SK-N-DZ (cell line): ENCODE measurements at places on chromosomes 12 and 14.

GRCh38 chr12:25253371-25254068 lies 2.8 kb upstream of the KRAS start:
- DNase-seq = no peak

- no peak for DNase-seq
Measured at GRCh38 chr14:51449681-51450080, 202.0 kb upstream of the FRMD6 start.

DNA sequence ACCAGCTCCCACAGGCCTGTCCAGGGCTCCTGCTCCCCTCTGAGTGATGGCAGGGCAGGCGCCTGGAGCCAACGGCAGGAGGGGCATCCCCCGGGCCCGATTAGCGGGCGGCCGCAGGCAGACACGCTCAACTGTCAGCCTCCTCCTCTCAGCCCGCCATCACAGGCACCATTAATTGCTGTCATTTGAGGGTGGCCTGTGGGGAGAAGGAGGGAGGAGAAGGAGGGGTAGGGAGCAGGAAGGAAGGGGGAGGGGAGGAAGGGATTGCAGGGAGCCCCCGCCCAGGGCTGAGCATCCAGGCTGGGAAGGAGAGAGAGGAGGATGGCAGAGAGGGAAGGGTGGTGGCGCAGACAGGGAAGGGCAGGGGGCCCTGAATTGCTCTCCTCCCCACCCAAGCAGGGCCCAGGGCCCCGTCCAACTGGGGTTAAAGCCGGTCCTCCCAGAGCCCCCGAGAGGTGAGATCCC lies 36.1 kb downstream of the NCOR2 start:
- DNase-seq = peak; percentile 96

GRCh38 chr12:4044736-4045730 lies 171.8 kb upstream of the PARP11 start:
- no peak for DNase-seq

DNA sequence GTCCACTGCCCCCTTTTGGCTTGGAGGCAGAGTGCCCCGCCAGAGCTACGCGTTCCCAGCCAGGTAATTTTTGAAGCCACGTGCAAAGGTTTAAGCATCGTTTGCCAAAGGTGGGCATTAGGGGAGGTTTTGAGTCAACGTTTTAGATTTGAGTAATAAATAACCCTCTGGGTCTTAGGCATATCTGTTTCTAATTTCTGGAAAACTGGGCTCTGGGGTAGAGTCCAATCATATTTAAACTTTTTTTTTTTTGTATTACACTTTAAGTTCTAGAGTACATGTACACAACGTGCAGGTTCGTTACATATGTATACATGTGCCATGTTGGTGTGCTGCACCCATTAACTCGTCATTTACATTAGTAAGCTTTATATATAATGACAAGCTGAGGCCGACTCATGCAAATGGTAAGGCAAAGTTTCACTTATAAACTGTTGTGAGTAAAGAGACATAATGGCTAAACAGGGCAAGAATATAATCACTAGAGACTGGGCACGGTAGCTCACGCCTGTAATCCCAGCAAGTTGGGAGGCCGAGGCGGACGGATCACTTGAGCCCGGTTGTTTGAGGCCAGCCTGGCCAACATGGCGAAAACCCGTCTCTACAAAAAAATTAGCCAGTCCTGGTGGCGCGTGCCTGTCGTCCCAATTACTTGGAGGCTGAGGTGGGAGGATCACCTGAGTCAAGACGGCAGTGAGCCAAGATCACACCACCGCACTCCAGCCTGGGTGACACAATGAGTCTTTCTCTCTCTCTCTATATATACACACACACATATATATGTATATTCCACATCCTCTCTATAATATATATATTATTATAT lies 491 bp upstream of the NR2C1 start:
- DNase-seq = no peak

DNA sequence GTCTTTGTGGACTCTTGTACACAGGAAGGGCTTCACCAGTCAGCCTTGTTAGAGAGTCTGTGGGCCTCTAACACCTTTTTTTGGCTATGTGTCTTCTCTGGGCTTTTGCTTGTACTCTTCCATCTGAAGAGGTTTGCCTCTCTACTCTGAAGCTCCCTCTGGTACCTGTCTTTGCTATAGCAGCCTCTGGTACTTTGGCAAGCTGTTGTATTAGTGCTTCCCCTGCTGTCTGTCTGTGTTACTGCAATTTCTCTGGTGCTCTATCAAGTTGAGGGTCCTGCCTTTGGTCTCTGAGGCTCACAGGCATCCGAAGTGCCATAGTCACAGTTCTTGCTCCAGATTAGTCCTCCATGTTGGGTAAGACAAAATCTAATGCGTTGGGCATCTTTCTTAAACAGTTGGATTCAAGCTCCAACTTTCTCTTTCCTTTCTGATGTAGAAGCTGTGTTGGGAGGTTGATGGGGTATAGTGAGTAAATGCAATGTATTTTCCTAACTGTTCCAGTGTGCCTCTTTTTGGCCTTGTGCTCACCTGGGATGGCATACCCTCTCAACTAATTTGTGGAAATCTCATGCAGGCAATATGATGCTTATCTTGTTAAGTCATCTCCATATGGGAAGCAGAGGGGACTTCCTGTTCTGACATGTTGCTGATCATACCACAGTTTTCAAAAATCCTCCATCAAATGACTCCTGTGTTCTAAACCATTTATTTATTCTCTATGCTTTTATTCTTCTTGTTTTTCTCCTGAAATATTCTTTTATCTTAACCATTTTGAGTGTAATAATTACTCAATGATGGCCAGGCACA lies 88.8 kb downstream of the ATF7IP start:
- peak; percentile 79 for DNase-seq

DNA sequence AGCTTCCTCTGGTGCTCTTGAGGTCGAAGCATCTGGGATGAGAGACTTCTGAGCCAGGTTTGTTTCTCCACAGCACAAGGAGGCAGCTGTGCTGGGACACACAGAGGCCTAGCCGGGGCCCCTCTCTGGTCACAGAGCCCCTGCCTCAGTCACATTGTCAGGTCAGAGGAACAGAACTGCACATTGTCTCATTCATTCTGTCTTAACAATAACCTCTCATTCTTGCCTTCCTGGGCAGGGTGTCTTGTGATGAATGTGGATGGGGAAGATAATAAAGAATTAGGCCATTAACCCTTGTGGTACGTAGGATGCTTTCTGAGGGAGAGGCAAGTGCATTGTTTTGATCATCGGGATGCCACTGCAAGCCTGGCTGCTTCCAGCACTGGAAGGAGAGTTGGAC lies 29.8 kb downstream of the FNTB start:
- no peak for DNase-seq

DNA sequence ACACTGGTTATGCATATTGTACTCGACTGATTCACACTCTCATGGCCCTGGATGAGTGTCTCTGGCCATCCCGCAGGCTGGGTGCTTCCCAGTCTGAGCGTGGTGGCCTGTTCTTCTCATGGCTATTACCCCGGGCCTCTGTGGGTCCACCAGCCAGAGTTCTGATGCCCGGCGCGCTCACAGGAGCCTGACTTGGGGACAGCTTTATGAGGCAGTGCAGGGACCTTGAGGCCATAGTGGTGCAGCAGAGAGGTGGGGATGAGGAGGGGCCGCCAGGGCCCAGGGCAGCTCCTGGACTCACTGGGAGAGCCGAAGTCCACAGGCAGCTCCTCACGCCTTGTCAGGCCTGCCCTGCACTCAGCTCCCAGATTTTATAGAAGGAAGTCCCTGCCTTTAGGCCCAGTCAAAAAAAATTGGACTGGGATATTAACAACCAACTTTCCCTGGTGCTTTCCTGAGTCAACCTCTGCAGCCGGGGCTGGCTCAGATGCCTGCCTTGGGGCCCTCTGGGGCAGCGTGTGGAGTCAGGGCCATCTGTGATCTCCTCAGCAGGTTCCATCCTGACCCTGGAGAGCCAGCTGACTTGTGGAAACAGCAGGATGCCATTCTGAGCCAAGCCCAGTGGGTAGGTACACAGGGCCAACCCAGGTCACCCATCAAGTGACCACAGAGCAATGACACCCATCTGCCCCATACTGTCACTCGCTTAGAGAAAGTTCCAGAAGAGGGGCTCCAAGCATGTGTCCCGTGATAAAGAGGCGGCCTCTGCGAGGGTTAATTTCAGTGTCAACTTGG lies 89.4 kb upstream of the DIO3 start:
- no peak for DNase-seq

DNA sequence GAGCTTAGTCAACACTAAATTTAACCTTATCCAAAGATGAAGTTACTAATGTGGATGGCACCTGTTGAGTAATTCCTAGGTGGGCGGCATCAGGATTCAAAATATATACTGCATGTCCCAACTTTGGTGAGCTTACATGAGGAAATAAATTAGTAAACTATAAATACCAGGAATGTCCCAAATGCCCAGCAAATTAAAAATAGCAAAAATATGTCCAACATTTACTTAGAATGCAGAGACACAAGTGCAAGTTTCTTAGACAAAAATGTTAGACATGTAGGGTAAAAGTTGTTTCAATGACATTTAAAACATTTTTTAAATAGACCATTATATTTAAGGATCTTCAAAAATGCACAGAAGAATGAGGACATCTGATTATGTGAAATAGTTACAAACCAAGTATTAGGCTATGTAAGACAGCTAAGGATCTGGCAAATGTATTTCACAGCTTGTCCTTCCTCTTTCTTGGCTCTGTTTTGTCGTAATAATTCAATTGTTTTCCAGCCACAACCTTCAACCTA lies 115.9 kb downstream of the NAV3 start:
- DNase-seq = no peak

- DNase-seq = no peak
Measured at GRCh38 chr14:34502001-34502400, 37.5 kb downstream of the EAPP start.

GRCh38 chr12:124073356-124074035 lies 100.5 kb downstream of the ZNF664 start:
- DNase-seq = no peak

- no peak for DNase-seq
Measured at GRCh38 chr12:53483225-53483978, 15.9 kb downstream of the MAP3K12 start.

GRCh38 chr14:50318031-50318626 lies 6.0 kb downstream of the DMAC2L start:
- no peak for DNase-seq

DNA sequence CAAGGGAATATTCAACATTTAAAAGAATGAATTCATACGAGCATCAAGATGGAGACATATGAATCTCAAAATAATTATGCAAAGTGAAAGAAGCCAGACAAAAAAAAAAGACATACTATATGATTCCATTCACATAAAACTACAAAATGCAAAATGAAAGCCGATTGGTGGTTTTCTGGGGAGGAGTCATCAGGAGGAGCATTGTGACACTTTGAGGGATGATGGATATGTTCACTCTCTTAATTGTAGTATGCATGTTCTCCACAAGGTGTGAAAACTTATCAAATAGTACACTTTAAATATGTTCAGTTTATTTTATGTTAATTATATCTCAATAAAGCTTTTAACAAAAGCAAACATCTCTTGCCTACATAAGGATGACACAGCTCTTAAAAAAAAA lies 13.5 kb downstream of the OLR1 start:
- no peak for DNase-seq

- DNase-seq = peak; percentile 21
Measured at GRCh38 chr14:51294951-51295525, 55.0 kb downstream of the TMX1 start.

DNA sequence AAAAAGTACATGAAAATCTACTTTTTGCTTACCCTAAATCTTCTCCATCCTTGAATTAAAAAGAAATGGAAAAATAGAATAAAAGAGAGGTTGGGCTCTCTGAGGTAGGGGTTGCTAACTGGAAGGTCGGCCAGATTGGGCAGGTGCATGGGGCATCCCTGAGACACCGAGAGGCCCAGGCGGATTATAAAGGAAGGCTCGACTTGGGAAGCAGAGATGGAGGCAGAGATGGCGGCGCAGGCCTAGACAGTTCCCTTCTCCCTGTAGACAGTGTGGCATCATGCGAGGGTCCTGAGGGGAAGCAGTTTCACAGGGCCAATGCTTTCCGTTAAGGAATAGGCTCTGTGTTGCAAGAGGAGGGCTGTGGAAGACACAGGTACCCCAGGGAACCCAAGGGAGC lies 3.7 kb upstream of the KRT74 start:
- DNase-seq = no peak

- DNase-seq = no peak
Measured at GRCh38 chr14:104933746-104934733, 9.4 kb downstream of the PLD4 start.
